Cerebellum (tissue), 4 donors: ENCODE measurements at places on chromosomes 1 and 21. TPM values are rescaled to one million over a fixed set of nuclear protein-coding genes. Genes with fewer than 3 reads are reported as not detected.

- no peak for DNase-seq
These were observed 4.5 kb upstream of the CD101 start for GRCh38 chr1:116997066-116997465.

GPR25 gene
- total RNA-seq, result not detected

DCST1 gene
- not detected for total RNA-seq

AKR7A2 gene
- 30.4 TPM for total RNA-seq
